ENCODE measurements at places on chromosomes 5 and 9. TPM values are rescaled to one million over a fixed set of nuclear protein-coding genes. Genes with fewer than 3 reads are reported as not detected.

Gene PHF24
- total RNA-seq, result 0.68 TPM

Gene HMHB1
- total RNA-seq, result not detected

Gene ZBTB43
- total RNA-seq, result 54.7 TPM

Gene GRIA1
- under 0.01 TPM for total RNA-seq

Gene ELOVL7
- total RNA-seq, result 11.5 TPM

Gene ANP32B
- 13.0 TPM for total RNA-seq

Gene SHC3
- under 0.01 TPM for total RNA-seq

Gene LECT2
- total RNA-seq, result not detected

Gene ST8SIA4
- total RNA-seq, result 2.7 TPM

Gene CLIC3
- 4.4 TPM for total RNA-seq

Gene SVEP1
- under 0.01 TPM for total RNA-seq

Gene BAAT
- 0.07 TPM for total RNA-seq

Gene TBC1D13
- 18.2 TPM for total RNA-seq

Gene SNX30
- 16.4 TPM for total RNA-seq

Gene S1PR3
- 1.2 TPM for total RNA-seq

Gene PDE6A
- not detected for total RNA-seq

Gene DAB2IP
- 10.3 TPM for total RNA-seq

Gene RASEF
- total RNA-seq, result 3.4 TPM

Gene LHX2
- total RNA-seq, result not detected

Gene ATP10B
- 15.2 TPM for total RNA-seq

Gene OBP2B
- total RNA-seq, result not detected

Gene PCDHGA12
- total RNA-seq, result 2.2 TPM

Gene G3BP1
- total RNA-seq, result 269 TPM

Gene IL5
- total RNA-seq, result not detected
